ENCODE measurements at places on chromosomes 12 and 14. TPM values are rescaled to one million over a fixed set of nuclear protein-coding genes. Genes with fewer than 3 reads are reported as not detected.

- DNase-seq: no peak
Observed at GRCh38 chr14:70114621-70115156, 74.1 kb downstream of the SLC8A3 start.

DNA sequence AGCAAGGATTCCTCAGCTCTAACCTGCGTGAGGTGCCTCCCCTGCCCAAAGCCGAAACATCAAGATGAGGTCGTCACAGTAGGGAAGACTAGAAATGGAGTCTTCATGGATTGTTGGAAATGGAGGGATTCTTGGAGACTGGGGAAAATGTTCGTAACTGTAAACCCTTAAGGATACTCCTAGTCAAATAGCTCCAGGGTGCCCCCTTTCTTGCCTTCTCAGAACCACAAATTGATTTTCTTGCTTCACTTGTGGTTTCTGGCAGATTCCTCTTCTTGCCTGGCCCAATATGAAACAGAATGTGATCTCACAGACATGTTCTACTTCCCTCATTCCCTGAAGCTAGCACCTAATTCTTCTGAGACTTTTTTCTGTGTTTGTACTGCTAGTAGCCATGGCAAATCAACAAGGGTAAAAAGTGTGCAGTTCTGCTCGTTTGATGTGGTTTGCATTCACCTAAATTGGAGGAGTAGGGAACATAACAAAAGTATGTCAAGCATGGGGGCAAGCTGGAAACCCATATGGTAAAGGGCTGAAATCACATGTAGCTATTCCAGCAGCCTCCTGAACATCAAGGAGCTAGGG lies 332.0 kb downstream of the PAWR start:
- DNase-seq: no peak

- no peak for DNase-seq
Observed at GRCh38 chr12:106249411-106250135, 1.8 kb upstream of the CKAP4 start.

DNA sequence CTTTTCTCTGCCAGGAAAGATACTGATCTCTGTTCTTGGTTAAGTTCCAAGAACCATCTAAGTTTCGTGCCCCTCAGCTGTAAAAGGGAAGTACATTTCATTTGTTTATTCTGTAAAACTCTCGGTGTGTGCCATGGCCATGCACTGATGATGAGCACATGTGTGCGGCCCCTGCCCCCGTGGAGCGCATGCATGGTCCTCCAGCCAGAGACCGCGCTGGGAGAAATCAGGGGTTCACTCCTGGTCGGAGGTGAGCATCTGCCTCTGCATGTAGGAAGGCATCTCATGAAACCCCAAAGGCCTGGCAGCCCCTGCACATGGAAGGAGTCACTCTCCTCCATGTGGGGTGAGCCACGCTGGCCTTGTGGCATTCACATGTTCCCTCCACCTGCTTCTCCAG lies 102.5 kb upstream of the RTL1 start:
- peak; percentile 80 for DNase-seq

- peak; percentile 51 for DNase-seq
Observed at GRCh38 chr12:5000204-5000603, 43.5 kb upstream of the KCNA5 start.

DNA sequence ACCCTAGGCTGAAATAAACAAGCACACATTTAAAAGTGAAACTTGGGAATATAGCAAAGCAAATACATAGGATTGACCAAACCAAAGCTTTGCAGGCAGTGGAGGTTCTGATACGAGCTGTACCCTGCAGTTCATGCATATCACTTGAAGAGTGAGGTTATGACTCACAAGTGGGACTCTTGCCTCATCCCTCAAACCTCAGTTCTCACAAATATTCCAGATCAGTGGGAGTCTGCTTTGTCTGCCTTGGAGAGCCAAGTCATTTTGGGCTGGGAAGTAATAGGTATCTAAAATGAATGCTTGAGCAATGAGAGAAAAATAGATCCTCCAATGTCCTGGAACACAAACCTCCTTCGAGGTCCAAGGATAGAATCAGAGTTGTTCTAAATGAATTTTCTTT lies 116.4 kb downstream of the LRIG3 start:
- DNase-seq: no peak

- no peak for DNase-seq
Observed at GRCh38 chr14:94049625-94050023, 23.5 kb downstream of the OTUB2 start.

- peak; percentile 93 for DNase-seq
Observed at GRCh38 chr12:124928095-124928911, 13.9 kb upstream of the UBC start.

- DNase-seq: no peak
Observed at GRCh38 chr12:62629971-62630739, 163.5 kb downstream of the MON2 start.

DNA sequence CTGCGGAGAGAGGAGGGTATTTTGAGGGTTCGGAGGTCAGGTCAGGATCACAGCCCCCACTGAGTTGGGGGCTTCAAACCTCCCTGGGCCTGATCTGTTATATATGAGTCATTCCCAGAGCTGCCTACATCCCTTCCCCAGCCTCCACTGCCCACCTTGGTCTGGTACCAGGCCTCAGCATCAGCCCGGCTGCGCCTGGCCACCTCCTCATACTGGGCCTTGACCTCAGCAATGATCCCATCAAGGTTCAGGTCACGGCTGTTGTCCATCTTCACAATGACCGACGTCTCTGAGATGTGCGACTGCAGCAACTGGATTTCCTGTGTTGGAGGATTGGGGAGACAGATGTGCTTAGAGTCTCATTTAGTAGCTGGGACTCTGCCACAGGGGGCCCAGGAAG lies 4.2 kb downstream of the KRT84 start:
- DNase-seq: no peak

GRCh38 chr14:78593949-78594348 lies 423.8 kb downstream of the NRXN3 start:
- DNase-seq: no peak

DNA sequence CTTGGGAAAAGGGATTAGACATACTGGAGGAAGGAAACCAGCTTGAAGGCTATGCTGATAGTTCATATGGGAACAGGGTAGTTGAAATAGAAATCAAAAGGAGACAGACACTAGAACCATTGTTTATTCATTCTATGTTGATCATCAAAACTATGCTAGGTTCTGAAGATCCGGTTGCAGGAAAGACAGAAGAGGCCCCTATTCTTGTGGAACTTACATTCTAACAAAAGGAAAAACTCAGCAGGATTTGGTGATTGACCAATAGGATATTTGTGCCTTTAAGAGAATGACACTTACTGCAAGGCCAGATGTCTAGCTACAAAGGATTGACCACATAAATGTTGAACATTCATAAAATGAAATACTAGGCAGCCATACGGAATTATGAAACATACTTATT lies 179.2 kb downstream of the AKAP6 start:
- DNase-seq: no peak

DNA sequence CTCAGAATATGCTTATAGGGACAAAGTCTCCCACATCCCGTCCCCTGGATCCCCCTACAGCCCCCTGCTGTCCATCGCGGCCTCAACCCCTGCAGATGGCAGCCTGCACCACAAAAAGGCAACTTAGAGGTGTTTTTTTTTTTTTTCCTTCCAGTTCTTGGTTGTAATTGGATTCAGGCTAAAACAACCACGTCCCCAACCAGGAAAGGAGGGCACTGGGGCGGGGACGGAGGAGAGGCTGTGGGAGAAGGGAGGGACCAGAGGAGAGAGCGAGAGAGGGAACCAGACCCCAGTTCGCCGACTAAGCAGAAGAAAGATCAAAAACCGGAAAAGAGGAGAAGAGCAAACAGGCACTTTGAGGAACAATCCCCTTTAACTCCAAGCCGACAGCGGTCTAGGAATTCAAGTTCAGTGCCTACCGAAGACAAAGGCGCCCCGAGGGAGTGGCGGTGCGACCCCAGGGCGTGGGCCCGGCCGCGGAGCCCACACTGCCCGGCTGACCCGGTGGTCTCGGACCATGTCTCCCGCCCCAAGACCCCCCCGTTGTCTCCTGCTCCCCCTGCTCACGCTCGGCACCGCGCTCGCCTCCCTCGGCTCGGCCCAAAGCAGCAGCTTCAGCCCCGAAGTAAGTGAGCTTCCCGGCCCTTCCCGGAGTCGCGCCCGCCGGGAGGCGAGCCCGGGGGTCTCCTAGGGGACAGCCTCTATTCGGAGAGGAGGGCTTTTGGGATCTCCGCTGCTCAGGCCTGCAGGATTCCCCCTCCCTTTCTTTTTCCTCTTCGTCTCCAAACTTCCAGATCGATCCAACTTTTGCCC lies at the start of gene MMP14:
Gene MMP14 (plus strand): TSS at position 285 of the 813 bp plus-strand sequence. CDS start 233 bp downstream, at position 518.
- no peak for DNase-seq

- peak; percentile 51 for DNase-seq
Observed at GRCh38 chr12:52575256-52575655, 1.6 kb upstream of the KRT74 start.

- DNase-seq: no peak
Observed at GRCh38 chr12:98420461-98420860, 94.9 kb upstream of the TMPO start.

DNA sequence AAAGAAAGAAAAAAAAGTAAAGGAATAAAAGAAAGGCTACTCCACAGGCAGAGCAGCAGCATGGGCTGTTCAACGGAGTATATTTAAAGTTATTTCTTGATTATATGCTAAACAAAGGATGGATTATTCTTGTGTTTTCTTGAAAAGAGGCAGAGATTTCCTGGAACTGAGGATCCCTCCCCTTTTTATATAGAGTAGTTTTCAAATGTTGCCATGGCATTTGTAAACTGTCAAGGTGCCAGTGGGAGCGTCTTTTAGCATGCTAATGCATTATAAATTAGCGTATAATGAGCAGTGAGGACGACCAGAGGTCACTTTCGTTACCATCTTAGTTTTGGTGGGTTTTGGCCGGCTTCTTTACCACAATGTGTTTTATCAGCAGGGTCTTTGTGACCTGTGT lies 383.0 kb downstream of the PCNX1 start:
- DNase-seq: no peak

DNA sequence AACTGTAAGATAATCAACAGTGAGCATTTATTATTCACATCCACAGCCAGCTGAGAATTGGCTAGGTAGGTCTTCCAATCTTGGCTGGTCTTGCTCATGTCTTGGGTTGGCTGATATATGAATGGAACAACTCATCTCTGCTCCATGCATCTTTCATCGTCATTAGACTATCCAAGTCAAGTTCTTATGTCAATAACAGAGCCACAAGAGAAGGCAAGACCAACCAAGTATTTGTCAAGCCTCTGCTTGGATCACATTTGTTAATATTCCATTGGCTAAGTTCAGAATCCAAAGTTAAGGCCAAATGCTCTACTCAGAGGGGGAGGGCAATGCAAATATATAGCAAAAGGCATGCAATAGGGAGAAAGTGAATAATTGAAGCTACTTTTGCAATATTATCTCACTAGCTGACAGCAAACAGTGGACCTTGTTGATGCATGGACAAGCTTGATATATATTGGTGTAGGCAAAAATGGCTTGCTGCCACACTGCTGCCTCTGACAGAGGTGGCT lies 53.1 kb downstream of the WASHC3 start:
- no peak for DNase-seq

DNA sequence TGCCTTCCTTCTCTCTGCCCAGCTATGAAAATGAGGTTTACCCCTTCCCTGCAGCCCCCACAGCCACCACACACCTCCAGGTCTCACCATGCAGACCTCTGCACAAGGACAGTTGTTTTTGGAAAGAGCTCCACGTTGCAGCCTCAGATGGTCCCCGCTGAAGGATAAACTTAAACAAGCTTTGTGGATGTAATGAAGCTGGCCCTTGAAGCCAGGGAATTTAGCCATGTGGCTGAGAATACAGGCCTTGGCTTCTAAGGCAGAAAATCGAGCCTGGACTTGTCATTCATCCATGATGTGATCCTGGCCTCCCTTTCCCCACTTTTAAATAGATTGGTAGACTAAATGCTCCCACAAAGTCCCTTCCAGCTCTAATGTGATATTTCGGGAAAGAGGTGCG lies 79.4 kb downstream of the TBX3 start:
- no peak for DNase-seq

DNA sequence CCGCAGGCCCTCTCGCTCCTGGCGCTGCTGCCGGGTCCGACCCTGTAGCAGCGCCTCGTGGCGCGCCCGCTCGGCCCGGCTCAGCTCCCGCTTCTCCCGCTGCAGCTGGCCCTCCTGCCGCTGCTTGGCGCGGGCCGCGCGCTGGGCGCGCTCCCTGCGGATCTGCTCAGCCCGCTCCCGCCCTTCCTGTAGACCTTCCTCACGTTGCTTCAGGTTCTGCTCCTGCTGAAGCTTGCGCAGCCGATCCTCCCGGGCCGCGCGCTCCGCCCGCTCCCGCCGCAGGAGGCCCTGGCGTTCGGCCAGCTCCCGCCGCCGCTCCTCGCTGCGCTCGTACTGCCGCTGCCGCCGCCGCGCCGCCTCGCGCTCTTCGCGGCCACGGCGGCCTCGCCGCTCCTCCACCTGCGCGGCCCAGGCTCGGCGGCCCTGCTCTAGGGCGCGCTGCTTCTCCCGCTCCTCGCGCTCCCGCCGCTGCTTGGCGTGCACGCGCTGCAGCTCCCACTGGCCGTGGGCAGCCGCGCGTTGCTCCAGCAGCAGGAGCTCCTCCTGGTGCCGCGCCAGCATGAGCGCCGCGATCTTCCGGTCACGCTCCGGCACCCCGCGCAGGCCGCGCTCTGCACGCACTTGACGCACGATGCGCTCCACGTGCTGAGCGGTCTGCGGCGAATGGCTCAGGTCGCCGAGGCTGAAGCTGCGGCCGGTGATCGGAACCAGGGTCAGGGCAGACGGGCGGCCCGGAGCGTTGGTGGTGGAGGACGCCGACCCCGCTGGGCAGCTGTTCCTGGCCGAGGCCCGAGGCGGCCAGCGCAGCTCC lies 2.4 kb downstream of the CCDC177 start:
- no peak for DNase-seq

- no peak for DNase-seq
Observed at GRCh38 chr12:108853981-108854446, 3.4 kb downstream of the SSH1 start.

DNA sequence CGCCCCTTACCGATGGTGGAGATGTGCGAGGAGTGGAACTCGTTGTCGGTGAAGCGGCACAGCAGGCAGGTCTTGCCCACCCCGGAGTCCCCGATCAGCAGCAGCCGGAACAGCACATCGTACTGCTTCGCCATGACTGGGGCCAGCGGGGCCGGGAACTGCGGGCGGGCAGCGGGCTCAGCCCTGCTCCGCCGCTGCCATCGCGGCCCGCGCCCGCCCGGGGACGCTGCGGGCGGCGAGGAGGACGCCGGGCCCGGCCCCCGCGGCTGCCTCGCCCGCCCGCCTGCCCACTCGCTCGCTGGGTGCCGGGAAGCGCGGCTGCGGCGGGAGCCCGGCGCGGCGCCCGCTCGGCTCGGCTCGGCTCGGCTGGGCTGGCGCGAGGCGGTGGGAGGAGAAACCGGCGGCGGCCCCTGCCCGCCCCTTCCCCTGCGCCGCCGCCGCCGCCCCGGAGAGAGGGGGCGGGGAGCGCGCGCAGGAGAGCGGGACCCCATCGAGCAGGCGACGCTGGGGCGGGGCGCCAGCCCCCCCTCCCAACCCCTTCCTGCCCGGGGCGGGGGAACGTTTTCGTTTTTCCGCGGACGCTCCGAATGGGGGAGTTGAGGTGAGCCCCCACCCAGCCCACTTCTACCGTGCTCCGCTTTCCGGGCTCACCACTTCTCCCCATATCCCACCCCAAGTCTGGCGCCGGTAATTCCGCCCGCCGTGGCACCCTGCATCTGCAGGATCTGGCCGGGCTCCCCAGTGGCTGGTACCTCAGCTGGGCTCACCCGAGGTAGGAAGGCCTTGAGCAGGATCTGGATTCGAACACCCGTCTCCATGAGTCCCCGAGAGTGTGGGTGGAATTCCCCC lies at the start of gene RAB15:
Gene RAB15 (minus strand): TSS at position 394 of the 849 bp plus-strand sequence. CDS start 260 bp downstream, at position 134.
- peak; percentile 89 for DNase-seq

PARP2 gene
- 9.8 TPM for total RNA-seq

C14orf39 gene
- 0.10 TPM for total RNA-seq

PGAM5 gene
- total RNA-seq: 33.4 TPM

KRT86 gene
- not detected for total RNA-seq

KLHL33 gene
- total RNA-seq: 0.35 TPM

FANCM gene
- 6.1 TPM for total RNA-seq

CACNA2D4 gene
- total RNA-seq: 8.8 TPM

TSPAN8 gene
- 1.8 TPM for total RNA-seq

SERPINA10 gene
- not detected for total RNA-seq

MRPS35 gene
- total RNA-seq: 32.1 TPM
